ENCODE measurements at places on chromosomes 16 and 17.

DNA sequence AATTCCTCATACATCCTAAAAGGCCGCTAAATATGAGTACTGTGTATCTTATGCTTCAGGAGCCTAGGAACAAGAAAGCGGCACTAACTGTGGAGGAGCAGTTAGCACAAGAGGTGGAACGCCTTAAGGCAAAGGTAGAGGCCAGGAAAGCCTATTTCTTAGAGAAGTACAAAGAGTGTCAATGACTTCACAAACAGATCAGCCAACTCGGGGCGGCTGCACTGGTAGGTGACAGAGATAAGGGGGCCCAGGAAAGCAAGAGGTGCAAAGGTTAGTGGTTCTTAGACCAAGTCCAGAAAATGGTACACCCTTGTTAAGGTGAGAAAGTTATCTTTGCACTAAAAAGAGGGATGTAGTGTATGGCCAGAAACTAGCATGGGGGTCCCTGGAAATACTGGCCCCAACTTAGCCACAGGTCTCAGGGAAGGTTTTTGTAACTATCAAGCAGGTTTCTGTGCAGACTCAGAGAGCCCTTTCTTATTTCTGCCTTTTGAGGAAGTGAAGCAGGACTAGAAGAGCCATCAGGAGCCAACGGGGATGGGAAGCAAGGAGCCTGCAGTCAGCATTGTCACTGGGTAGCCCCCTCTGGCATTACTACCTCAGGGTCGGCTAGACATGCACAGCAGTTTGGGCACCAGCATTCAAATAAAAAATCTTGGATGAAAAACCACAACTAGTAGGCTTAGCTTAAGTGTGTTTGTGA lies 24.1 kb downstream of the CALCOCO2 start:
- DNase-seq, result no peak

GRCh38 chr17:30251931-30252330 lies 16.4 kb upstream of the SLC6A4 start:
- DNase-seq, result no peak

GRCh38 chr16:6913566-6913965 lies 419.1 kb upstream of the RBFOX1 start:
- DNase-seq, result no peak

DNA sequence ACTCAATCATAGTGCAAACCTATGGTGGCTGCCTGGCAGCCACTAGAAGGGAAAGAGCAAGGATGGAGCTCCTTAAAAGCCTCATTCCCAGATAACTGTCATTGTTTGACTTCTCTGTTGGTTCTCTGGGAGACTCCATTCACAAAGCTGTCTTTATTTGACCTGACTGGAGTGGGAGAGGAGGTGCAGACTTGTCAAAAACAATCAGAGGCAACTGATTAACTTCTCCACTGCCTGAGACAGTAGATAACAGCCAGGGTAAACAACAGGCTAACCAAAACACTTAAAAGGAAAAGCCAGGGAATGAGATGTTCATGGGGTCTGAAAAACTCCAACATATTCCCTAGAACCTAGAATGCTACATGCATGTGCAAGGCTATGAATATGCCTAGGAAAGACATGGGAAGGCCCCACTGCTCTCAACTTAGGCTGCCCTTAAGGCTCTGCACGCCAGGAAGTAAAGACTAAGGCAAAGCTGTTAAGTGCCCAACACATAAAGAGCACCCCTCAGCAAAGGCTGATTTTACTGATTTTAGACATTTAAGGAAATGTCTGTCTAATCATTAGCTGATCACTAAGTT lies 82.0 kb downstream of the TTC19 start:
- DNase-seq, result no peak

DNA sequence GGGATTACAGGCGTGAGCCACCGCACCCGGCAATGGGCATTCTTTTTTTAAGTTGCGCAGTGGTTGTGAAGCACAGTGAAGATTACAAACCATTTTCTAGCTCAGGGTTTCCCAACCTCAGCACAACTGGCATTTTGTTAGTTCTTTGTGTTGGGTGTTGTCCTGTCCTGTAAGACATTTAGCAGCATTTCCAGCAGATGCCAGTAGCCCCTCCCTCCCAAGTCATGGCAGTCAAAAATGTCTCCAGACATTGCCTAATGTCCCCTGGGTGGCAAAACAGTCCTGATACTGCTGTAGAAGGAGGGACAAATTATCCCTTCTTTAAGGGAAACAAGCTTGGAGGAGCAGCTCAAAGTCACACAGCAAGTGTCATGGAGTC lies 15.6 kb downstream of the PLK1 start:
- DNase-seq, result no peak

- DNase-seq, result no peak
Measured at GRCh38 chr17:68760141-68760475, 158.9 kb upstream of the FAM20A start.

DNA sequence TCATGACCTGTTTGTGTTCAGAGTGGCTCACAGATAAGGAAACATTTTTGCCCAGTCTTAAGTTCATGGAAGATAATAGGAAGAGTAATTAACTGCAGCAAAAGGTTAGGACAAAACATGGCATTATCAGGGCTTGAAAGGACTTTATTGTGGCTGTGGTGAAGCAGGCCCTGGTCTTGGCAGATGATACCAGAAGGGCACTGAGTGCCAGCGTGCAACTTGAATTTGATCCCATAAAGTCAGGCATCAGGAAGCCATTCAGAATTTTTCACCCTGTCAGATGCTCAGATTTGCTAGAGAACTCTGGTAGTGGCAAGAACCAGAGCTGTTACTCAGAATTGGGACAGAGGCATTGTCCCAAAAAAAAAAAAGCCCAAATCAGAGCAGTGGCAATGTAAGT lies 11.2 kb upstream of the COG7 start:
- DNase-seq, result no peak

- DNase-seq, result no peak
Measured at GRCh38 chr17:31293581-31293980, 3.5 kb downstream of the OMG start.

- no peak for DNase-seq
Measured at GRCh38 chr17:15479703-15480102, 12.3 kb upstream of the CDRT4 start.

GRCh38 chr17:57136355-57136754 lies 51.3 kb downstream of the AKAP1 start:
- DNase-seq, result no peak

DNA sequence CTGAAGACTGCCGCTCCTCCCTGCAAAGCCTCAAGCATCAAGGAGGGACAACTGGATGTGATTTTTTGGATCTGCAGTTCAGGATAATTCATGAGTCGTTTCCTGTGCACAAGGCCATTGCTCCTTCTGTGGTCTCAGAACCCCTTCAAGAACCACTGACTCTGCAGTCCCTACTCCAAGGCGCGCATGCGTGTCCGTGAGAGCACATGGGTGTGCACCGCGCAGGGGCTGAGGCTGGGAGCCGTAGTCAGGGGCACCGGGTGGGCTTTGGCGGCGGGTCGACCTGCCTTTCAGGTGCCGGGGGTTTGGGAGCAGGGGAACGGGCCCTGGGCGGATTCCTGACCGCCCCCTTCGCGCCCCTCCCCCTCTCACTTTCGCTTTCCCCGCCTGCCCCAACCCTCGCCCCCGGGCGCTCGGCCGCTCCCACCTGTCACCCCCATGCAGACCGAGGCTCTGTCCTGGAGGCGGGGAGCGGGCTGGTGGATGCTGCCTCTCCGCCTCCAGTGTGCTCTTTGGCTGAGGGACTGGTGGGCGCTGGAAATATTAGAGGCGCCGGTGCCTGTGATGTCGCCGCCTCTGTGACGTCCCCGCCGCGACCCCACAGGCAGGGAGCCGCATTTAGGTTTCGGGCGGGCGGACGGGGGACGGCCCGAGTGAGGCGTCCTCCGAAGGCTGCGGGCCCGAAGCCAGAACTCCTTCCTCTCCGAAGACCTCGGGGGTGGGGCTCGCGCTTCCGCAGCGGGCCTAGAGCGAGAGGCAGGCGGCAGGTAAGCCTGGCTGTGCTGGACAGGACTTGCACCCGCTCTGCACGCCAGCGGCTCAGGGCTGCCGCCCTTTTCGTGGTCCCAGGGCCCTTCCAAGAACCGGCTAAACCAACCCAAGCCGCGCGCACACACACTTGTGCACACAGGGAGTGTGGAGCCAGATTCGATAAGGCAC lies at the start of gene SPATA32:
Gene SPATA32, minus strand, starts transcription at position 518 of the 939 bp plus-strand sequence. Its CDS starts 78 bp downstream, at position 440.
- DNase-seq, result no peak

DNA sequence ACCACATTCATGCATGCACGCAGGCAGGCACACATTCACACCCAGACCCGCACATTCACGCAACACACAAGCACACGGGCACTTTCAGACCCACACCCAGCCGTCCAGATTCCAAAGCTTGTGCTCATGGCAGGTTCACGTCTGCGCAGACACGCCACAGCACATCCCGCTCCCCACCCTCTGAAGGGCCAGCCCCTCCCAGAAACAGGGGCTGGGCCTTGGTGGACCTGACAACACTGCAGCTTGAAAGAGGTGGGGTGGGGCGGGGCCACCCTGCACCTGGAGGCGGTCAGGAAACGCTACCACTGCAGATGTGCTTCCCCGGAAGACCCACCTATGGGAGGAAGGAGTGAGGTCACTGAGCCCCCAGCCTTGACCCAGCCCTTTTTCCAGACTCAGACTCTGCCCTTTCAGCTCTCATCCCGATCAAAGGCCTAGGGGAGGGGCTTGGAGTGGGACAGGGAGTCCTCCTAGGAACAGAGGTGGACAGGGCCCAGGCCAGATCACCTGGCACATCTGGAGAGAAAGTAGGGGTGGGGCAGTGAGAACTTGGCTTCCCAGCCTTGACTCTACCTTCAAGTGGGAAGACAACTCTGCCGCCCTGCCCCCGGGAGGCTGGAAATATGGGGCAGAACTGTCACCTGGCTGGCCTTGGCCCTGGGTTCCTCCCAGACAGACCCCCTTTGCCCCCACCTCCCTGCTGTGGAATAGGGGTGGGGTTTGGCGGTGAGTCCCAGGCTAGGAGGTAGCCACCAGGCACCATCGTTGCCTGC lies 11.0 kb downstream of the P3H4 start:
- no peak for DNase-seq

DNA sequence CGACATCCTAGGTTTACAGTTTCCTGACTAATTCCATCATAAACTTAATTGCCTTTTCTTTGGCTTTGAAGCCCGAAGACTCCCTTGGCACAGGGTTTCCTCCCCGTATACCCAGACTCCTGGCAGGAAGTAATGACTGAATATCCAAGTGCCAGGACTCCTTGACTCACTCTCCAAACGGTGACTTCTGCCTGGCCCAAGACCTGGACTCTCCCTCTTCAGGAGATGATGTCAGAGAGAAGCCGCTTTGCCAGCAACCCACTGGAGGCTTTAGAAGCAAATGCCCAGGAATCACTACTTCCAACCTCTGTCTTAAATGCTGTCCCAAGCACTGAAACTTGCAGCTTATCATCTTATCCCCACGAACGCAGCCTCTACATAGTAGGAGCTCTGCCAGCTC lies 146.5 kb downstream of the RGS9 start:
- DNase-seq, result no peak

DNA sequence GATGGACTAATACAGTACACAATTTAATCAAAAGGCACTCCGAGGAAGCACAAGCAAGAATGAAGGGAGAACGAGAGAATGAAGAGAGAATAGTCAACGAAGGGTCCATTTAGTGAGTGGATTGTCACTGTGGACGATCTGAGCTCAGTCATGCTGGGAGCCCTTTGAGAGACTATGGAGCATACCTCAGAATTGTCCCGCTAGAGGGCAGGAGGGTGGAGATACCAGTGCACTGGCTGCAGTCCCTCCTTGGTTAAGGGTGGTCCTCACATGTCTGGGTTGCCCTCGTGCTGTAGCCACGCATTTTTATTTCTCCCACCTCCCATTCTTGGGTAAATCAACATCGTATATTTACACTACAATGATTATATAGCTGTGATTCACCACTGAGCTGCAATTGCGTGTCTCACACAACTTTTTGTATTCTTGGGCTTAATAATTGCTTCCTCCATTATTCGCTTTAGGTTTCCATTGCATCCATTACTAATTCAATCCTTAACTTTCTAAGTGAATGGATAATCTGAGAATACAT lies 33.2 kb upstream of the FAM20A start:
- no peak for DNase-seq

DNA sequence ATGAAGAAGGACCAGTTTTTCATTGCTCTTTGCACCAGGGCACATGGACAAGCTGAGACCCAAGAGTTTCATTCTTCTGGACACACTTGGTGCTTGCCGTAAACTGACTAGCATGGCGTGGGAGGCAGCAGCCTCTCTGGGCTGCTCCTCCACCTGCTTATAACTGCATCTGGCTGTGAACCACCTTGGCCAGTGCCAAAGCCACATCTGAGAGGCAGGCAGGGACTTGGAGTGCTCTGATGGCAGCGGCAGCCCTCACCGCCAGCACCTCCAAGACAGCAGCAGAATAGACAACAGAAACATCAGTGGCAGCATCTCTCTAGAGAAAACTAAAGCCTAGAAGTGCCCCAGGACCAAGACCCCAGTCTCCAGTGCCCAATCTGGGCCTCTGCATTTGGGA lies 4.7 kb downstream of the KRT37 start:
- no peak for DNase-seq

- no peak for DNase-seq
Measured at GRCh38 chr17:50203086-50203485, 1.7 kb upstream of the COL1A1 start.

DNA sequence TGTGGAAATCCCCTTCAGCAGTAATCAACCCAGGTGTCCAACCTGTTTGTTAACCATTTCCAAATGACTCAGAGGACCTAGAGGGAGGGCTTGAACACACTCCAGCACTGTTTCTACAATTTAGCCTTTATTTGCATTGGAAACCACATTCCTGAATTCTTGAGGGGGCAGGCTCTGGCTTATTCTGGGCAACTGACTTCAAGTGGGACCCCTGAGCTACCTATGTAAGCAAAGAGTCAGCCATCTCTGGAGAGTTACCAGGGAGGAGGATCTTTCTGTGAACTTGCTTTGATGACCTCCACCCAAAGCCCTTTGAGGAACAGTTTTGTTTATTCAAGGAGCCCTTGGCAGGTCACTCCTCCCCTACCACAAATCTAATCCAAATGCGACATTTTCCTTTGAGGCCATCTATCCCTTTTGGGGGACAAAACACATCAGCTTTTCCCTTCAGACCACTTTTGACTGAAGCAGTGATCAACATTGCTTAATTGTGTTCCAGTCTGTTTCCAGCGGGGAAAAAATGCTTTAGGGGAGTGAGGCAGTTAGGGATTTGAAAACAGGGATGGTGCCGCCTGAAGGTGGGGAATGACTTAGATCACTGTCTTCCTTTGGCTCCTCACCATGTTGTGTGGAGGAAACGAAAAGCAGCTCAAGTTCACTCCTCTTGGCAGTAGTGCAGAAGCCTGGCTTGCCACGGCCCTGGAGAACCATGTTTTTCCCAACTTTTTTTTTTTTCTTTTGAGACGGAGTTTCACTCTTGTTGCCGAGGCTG lies 46.2 kb downstream of the TUBD1 start:
- no peak for DNase-seq

DNA sequence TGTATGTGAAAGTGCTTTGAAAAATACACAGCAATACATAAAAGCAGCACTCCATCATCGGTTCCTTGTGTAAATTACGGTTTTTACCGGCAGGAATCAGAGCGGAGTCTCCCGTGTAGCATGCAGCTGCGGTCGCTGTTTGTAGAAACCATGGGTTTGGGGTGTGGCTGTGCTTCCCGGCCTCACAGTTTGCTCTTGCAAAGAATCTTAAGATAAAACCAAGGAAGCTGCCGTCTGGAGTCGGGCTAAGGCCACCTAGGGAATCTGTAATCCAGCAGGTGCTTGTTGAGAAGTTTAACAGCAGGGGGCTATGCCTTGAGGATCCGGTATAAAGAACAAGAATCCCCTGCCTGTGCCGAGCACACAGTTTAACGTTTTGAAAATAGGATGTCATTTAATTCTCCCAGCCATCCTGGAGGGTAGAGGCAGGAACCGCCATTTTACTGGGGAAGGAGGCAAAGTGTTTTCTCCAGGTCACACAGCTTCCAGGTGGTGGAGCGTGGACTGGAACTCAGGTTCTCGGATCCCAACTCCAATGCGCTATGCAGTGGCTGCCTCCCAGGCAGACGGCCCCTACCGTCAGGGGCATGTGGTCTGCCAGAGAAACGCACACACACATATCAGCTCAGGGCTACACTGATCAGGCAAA lies 6.0 kb upstream of the TLCD3A start:
- no peak for DNase-seq

All from hematopoietic multipotent progenitor cell treated with erythropoietin and hydrocortisone succinate and interleukin-3 and kit ligand, for 17 days (in vitro differentiated cells).